ENCODE measurements at places on chromosomes 6 and 20. TPM values are rescaled to one million over a fixed set of nuclear protein-coding genes. Genes with fewer than 3 reads are reported as not detected.

Gene ZBTB46
- total RNA-seq = 0.86 TPM

Gene PBOV1
- not detected for total RNA-seq

Gene PCSK2
- not detected for total RNA-seq

Gene PNPLA1
- total RNA-seq = not detected

Gene TENT5A
- 0.82 TPM for total RNA-seq

Gene SLC17A9
- not detected for total RNA-seq

Gene SPATS1
- not detected for total RNA-seq

Gene EYS
- 0.07 TPM for total RNA-seq

All from A549 treated with GW870086 at 1 μM for 4 hours (cell line).